Stimulated activated CD4-positive, alpha-beta T cell treated with anti-CD3 and anti-CD28 coated beads, Interleukin-4, amount 100 ng/mL, for 24 hours (primary cell): ENCODE measurements at places on chromosomes 7 and 10.
A peak's percentile ranks its signal among the peaks of the same experiment; 100 is the strongest.

GRCh38 chr7:118245267-118246040, 20.9 kb downstream of the ANKRD7 start:
- DNase-seq = no peak

DNA sequence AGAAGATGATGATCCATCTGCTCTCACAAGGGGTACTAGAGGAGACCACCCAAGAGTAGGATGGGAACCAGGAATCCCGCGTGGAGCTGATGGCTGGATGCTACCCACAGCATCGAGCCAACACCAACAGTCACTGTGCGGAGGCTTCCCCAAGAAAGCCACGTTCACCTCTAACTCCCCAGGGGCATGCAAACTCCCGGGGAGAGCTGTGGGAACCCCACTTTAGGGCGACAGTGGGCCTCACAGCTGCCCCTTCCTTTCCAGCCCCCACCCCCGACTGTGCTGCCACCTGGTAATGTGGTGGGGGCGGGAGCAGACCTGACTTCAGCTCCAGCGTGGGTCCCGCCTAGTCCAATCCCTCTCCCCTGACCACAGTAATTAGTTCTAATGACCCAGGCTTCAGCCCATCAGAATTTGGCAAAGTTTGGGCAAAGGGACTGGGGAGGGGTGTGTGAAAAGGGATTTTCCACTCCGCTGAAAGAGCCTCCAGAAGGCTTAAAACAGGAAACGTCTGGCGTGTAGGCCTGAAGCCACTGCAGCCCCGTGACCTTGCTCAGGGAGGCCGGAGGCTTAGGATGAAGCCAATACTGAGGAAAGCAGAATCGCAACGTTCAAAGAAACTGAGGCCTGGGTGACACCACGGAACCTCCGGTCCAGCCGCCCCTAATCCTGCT, 20.3 kb downstream of the ASB13 start:
- DNase-seq = no peak

DNA sequence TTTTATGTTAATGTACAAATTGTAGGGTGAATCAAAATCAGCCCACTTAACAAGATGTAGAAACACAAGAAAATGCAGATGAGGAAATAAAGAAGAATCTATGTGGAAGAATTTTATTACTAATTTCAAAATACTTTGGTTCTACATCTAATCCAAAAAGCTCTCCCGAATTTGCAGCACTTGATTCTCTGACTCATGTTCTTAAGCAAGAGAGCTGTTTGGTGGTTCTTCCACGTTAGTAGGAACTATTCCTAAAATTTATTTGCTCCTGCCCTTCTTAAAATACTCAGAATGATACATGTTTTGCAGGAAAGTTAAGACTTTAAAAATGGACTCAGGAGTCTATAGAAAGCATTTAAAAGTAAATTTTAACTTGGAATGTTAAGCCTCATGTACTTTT, 91.8 kb downstream of the ZMYND11 start:
- DNase-seq = no peak

DNA sequence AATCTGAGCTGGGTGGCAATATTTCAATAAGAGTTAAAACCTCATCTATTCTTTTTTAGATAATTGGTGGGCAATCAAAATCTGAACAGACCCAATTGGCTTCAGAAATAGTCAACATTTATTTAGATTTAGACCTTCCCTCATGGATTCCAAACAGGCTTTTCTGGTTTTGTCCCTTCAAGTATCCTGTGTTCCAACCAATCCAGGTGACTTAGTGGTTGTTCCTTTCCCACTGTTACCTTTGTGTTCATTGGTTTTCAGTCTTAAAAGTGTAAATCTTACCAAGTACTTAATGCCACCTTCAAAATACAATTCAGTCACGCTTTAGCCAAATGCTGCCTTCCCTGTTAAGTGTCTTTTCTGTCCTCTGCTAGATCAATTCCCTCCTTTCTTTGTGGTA, 85.9 kb downstream of the AHR start:
- no peak for DNase-seq

DNA sequence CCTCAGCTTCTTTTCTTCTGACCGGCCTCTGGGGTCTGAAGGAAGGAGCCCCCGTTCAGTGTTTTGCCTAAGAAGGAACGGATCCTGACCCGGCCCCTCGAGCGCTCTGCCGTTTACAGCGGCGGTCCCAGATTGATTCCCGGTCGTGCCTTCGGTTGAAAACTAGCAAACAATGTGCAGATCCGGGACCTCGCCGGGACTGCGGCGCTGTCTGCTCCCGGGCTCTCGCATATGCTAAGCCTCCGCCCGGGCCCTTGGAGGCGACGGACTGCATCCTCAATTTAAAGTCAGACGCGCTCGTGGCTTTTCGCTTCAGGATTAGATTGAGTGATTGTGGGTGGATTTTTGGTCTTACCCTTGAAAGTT, 559 bp downstream of the DBF4 start:
- peak; percentile 51 for DNase-seq

- DNase-seq = no peak
These were observed 30.4 kb upstream of the DGKI start for GRCh38 chr7:137877027-137877675.

- DNase-seq = no peak
These were observed 700.0 kb upstream of the PCDH15 start for GRCh38 chr10:55500931-55501559.

DNA sequence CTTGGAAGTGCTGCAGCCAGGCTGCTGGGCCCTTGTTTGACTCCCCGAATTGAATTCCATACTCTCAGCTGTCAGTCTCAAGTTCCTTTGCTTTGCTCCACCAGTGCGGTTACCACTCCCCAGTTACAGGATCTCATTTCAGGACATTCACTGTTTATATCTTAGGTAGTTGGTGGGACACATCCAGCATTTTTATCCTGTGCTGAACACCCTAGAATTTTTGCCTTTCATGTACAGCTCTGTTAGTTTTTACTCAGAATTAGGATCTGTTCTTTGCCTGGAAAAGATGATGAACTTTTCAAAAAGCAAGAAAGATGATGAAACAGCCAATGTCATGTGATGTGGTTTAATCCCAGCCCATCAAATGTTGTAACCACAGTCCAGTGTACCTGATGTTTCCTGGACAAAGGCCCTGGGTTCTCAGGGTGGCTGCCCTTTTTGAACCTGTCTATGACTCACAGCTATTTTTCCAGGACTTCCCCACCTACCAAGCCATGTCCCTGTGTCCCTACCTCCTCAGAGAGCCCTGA, 149.7 kb downstream of the NOC3L start:
- no peak for DNase-seq

DNA sequence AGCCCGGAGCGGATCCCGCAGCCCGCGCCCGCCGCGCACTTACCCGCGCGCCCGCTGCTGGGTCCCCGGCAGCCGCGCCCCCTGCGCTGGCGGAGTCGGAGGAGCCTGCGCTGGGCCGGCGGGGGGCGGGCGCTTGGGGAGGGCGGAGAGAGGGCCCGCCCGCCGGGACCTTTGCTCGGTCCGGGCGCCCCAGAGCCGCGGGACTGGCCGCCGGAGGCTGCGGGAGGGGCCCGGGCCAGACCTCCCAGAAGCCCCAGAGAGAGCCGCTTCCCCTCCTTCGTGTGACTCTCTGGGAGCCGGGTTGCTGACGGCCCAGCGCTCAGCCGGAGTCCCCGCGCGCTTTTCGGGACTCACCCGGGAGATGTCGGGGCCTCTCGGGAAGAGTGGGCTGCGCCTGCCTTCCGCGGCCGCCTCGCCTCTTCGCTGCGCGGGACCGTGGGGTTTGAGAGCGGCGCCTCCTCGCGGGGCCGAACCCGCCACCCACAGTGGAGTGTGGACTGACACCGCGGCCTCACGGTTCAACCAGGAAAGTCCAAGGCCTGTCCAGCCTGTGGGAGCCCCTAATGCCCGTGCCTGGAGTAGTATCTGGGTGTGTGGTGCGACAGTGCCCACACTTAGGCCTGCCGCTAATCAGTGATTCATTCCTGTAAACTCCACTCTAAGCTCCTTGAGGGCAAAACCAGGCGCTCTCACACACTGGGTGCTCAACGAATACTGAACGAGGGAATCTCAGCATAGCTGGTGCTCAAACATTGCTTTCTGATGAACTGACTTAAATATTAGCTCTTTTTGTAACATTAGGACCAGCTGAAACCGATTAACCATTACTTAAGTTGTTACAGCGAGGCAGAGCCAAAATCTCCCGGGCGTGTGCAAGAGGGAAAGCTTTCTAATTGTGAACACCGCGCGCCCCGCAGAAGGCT, at the start of gene GSDME:
TSS of gene GSDME (minus strand) at position 112 of the 923 bp plus-strand sequence. CDS start 7,690 bp downstream, outside the sequence.
- DNase-seq = peak; percentile 8

- no peak for DNase-seq
These were observed 26.0 kb downstream of the KLHDC10 start for GRCh38 chr7:130096243-130096827.
